ENCODE measurements at places on chromosomes 5 and 9. TPM values are rescaled to one million over a fixed set of nuclear protein-coding genes. Genes with fewer than 3 reads are reported as not detected.

Gene TIGD6
- total RNA-seq: 6.3 TPM

Gene FANCG
- 37.1 TPM for total RNA-seq

Gene DOLK
- total RNA-seq: 29.8 TPM

Gene RGS7BP
- total RNA-seq: not detected

Gene CCDC112
- 4.8 TPM for total RNA-seq

Gene SMIM33
- not detected for total RNA-seq

Gene PHF24
- not detected for total RNA-seq

Gene ZNF474
- not detected for total RNA-seq

Gene NAIP
- 0.84 TPM for total RNA-seq

Gene SARDH
- 1.4 TPM for total RNA-seq

Gene PCDHA8
- not detected for total RNA-seq

Gene SHB
- total RNA-seq: 25.6 TPM

Gene OR2V2
- total RNA-seq: not detected

Gene NIPAL4
- total RNA-seq: 0.44 TPM

Gene PCDHB7
- 2.1 TPM for total RNA-seq

Gene CNTFR
- total RNA-seq: 0.05 TPM

Gene SLC6A3
- total RNA-seq: not detected

Gene ADGRD2
- not detected for total RNA-seq

Gene IFNA13
- total RNA-seq: not detected

Gene PHF2
- 18.8 TPM for total RNA-seq

Gene SLC25A2
- 0.05 TPM for total RNA-seq

Gene PCDHGA10
- total RNA-seq: 0.71 TPM

Gene CDH10
- not detected for total RNA-seq

Gene TRIM32
- total RNA-seq: 26.9 TPM

Gene UHRF2
- 27.6 TPM for total RNA-seq

Gene HEMGN
- total RNA-seq: not detected

Gene GPR150
- total RNA-seq: 0.34 TPM

Gene BNC2
- total RNA-seq: 7.0 TPM

Gene LCN2
- total RNA-seq: not detected

Gene IFNK
- total RNA-seq: not detected

Gene ANGPTL2
- 11.5 TPM for total RNA-seq

Gene CTNND2
- total RNA-seq: 0.17 TPM

Gene SREK1IP1
- 7.6 TPM for total RNA-seq

Gene HACD4
- total RNA-seq: 4.1 TPM

Gene RAPGEF1
- 14.5 TPM for total RNA-seq
